Esophagus squamous epithelium (tissue), 5 donors: ENCODE measurements at places on chromosomes 1 and 21.

- no peak for DNase-seq
Measured at GRCh38 chr1:67647036-67647798, 37.8 kb upstream of the GADD45A start.

DNA sequence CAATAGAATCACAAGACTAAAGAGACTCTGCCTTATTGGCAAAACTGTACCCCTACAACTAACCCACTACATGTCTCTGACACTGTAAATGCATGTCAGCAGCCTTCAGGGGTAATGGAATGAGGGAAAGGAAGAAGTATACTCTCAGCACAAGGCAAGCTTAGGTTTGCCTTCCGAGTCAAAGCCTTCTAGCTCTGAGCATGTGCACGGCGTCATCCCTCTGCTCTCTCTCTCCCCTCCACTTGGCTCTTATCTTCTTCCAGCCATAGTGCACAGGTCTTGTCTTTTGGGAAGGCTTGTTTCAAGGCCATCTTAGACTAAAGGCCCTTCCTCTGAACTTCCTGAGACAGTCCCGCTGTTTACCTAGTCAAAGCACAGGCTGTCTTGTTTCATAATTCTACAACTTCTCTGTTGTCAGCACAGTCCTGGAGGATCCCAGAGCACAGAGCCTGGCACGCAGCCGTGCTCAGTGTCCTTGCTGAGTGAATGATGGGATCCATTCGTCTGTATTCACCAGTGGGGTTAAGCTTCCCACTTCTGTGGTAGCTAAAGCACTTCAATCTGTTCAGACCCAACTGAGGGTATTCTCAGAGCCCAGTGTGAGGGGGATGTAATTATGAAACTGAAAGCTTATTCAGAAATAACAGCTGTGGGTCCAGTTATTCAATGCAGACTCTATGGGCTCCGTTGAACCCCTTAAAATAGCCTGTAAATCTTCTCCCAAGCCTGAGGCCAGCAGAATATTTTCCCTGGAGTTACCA is 166.5 kb upstream of the PLD5 start:
- no peak for DNase-seq

DNA sequence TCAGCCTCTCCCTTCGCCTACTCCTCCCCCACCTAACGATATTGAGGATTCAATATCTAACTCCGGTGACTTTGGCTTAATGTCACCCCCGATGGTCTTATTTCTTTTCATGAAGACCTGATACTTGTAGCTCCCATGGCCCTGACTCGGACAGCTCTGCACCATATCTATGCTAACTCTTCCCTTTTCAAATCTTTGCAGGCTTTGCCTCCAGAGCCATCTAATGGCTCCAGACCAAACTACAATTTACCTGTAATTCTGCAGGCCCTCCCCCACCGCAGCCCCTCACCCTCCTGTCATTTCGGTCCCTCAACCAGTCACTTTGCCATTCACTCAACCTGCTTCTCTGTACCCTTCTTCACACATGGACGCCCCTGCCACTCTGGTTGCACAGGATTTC is 7.9 kb upstream of the GSTM5 start:
- no peak for DNase-seq

DNA sequence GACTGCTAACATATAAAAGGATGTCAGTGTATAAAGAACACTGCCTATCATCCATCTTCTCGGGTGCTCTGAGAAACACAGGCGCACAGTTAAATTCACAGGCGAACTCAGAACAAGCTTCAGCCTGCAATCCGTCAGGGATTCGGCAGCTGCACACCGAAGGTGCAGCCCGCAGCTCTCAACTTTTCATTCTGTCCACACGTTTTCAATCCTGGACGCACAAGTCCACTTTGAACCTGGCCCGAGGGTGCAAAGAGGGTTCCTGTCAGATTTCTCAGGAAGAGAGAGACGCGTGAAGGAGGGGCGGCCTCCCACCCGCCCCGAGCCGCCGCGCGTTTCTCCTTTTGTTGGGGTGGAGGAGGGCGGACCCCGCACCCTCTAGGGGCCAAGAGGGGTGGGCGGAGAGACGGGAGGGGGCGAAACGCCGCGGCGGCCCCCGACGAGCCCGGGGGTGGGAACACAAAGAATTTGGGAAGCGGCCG is 724 bp downstream of the DOCK7 start:
- DNase-seq: no peak

GRCh38 chr1:199907361-199907760 is 120.1 kb upstream of the NR5A2 start:
- DNase-seq: no peak

GRCh38 chr1:231962636-231963035 is 336.0 kb downstream of the DISC1 start:
- DNase-seq: no peak

- DNase-seq: no peak
Measured at GRCh38 chr1:230610589-230610988, 31.7 kb upstream of the COG2 start.

- no peak for DNase-seq
Measured at GRCh38 chr21:33682992-33683627, 40.8 kb downstream of the ITSN1 start.

DNA sequence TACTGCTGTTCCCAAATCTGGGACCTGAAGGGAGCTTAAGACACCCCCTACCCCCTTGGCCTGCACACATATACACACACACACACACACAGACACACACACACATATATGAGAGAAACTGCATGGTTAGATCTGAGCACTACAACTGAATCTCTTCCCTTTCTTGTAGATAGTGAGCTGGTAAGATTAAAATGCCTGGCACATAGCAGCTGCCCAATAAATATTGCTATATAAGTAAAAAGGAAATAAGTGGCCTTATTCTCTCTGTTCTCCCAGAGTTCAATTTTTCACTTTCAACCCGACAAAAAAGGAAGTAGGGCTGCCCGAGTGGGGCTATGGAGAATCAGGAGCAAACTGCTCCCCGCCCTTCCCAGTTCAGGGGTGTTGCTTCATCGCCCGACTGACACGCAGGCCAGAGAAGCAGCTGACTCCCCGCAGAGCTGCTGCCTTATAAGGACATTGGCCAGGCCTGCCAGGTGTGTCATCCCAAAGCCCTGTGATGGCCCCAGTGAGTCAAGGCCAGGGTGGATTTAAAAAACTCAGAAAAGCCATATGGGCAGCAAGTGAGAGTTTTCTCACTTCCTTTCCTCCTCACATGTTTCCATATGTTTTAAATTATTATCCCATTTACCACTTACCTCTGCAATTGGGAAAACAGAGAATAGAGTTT is 106.5 kb upstream of the SLC44A3 start:
- peak; percentile 26 for DNase-seq

- no peak for DNase-seq
Measured at GRCh38 chr1:26686795-26687194, 9.0 kb upstream of the ARID1A start.

- no peak for DNase-seq
Measured at GRCh38 chr1:217946511-217946910, 315.4 kb downstream of the SPATA17 start.

DNA sequence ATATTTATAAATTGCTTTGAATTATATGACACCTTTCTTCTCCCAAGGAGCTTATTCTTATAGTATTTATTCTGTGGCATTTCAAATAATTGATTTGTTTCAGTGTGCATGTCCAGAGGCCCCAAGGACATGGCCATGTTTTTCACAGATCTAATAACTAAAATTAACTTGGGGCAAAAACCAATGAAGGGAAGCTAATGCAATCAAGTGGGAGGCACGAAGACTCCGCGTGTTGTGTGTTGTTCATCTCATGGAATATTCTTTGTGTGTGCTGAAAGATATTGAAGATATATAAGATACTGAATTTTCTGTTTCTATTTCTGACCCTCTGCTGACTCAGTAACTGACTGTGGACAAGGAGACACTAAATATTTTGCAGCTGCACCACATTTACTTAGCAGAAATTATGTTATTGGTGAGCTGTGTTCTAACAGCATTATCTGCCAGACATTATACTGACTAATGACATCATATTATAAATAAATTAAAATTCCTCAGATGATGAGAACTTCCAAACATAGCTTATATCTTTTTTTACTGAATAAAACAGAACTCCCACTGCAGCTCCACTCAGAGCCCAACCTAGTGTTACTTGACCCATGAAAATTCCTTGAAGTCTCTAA is 519.3 kb upstream of the CXADR start:
- DNase-seq: no peak

DNA sequence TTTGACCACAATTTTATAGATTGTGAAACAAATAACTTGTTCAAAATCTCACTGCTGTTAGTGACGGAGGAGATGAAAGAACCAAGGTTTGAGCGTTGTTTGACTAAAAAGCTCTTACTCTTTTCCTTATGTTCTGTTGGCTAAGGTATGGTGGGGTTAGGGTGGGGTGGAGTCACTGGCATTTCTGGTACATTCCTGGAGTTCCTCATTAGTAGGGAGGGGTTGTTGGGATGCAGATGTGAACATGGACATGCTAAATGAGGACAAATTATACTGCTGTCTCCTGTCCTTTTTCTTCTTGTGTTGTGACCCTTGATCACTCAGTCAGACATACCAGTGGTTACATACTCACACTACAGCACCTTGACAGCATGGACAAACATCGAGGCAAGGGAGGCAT is 26.2 kb upstream of the CD1D start:
- DNase-seq: no peak

DNA sequence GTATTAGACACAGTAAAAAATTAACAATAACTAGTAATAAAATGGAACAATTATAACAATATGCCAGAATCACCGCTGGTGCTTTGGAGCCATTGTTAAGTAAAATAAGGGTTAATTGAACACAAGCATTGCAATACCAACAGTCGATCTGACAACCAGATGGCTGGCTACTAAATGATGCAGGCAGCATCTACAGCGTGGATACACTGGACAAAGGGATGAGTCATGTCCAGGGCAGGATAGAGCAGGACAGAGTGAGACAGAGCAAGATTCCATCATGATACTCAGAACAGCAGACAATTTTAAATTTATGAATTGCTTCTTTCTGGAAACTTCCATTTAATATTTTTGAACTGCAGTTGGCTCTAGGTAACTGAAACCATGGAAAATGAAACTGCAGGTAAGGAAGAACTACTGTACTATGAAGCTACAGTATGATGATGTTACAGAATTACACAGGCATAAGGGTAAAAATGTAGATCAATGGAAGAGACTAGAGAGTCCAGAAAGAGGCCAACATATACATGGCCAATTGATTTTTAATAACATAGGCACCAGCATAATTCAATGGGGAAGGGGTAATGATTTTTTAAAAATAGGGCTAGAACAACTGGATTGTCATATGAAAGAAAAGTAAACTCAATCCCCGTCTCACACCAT is 168.7 kb downstream of the RRAGC start:
- no peak for DNase-seq

- no peak for DNase-seq
Measured at GRCh38 chr1:232709386-232709785, 79.5 kb upstream of the SIPA1L2 start.

GRCh38 chr1:108951242-108951641 is 12.0 kb downstream of the CLCC1 start:
- DNase-seq: no peak

DNA sequence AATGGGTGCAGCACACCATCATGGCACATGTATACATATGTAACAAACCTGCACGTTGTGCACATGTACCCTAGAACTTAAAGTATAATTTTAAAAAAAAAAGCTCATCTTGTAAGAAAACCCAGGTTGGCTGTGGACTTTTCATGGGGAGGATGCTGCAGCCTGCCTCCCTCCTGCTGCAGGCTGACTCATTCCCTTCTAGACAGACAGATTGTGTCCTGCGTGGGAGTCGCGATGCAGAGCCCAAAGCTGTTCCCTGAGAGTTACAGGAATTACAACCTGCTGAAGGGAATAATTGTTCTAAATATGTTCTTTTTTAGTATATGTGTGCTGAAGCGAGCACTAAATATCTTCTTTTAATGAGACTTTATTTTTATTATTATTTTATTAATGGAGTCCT is 93.2 kb downstream of the TBX19 start:
- DNase-seq: no peak

- DNase-seq: no peak
Measured at GRCh38 chr1:39654291-39654690, 14.8 kb upstream of the HEYL start.

- no peak for DNase-seq
Measured at GRCh38 chr1:224959115-224959514, 29.6 kb downstream of the DNAH14 start.

DNA sequence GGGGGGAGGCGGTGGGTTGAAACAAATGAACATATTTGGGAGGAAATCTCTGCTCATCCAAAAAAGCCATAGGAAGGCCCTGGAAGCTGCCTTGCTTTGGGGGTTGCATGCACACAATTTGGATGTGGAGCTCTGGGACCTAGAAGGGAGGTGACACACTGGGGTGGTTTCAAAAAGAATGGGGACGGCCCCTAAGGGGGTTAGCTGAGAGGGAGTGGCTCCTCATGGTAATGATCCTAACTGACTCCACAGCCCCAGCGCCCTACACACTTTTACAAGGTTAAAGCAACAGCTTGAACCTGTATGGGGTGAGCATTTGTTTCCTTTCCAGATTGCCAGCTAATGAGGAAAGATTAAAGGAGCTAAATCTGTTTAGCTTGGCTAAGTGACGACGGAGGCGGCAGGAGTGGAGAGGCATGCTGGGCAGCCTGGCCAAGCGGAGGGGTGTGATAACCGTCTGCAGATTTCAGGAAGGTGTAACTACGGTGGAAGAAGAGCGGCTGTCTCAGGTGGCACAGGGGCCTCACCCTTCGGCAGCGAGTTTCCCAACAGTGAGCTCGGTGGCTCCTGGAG is 107.3 kb downstream of the RNF220 start:
- no peak for DNase-seq

DNA sequence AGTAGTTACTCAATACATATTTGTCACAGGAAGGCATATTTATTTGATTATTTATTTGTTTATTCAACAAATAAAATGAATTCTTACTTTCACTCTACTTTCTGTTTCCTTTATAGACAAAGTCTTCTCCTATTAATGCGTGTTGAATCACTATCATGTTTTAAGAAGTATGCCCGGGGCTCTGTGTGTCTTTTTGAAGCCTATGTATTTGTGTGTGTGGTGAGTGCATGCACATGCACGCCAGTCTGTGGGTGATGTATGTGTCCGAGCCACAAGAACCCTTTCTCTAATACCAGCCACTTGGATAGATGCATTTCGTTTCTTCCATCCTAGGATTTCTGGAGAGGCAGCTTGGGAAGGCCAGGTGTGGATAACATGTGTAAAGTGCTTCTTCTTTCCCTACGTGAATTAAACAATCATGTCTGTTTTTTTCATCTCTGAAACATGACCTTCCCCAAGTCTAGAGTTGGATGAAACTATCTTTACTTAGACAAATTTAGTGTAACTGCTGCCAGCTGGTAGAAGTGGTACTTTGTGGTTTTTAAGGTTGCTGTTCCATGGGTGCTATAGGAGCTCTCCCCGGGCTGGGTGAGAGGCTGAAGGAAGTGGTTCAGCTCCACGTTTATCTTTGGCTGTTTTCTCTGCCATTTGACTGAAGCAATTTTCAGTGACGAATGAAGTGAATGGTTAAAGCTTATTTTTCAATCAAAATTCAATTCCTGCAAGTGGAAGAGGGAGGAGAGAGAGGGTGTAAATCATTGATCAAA is 46.8 kb upstream of the PPM1J start:
- no peak for DNase-seq

GRCh38 chr1:91651661-91652071 is 151.0 kb downstream of the CDC7 start:
- no peak for DNase-seq
